Iris pigment epithelial cell (primary cell): ENCODE measurements at places on chromosomes 6 and 20.
A peak's percentile ranks its signal among the peaks of the same experiment; 100 is the strongest.

- DNase-seq: peak; percentile 84
These were observed 39.7 kb downstream of the ANKEF1 start for GRCh38 chr20:10074513-10074912.

- no peak for DNase-seq
These were observed 5.7 kb downstream of the SIM1 start for GRCh38 chr6:100458841-100459591.

DNA sequence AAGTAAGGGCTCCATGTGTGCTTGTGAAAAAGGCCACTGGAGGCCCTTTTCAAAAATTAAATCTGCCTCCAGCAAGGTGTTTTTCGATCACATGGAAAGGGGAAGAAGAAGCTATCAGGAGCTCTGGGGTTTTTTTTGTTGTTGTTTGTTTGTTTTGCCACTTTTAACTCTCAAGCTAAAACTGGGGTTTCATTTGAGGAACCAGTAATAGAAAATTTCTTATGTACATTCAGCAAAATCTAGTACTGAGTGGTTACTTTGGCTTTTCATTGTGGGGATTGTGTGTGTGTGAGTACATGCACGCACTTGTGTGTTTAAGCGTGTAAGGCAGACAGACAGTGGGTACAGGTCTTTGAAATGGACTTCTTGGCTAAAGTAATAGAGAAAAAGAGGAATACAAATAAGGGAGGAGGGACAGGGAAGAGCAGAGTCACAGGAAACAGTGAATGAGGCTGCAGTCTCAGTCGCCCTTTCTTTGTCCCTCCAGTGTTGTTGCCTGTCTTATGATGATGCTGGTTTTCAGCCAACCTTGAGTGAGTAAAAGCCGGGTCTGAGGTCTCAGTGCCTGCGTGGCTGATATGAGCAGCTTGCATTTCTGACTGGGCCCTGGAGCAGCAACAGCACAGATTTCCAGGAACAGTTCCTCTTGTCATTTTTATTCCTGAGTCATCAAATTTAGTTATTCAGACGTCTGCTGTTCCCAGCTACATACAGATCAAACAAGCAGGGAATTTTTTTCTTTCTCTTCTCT is 26.2 kb downstream of the SLC16A10 start:
- DNase-seq: peak; percentile 87

- no peak for DNase-seq
These were observed 49.2 kb downstream of the MRAP2 start for GRCh38 chr6:84082689-84083265.

DNA sequence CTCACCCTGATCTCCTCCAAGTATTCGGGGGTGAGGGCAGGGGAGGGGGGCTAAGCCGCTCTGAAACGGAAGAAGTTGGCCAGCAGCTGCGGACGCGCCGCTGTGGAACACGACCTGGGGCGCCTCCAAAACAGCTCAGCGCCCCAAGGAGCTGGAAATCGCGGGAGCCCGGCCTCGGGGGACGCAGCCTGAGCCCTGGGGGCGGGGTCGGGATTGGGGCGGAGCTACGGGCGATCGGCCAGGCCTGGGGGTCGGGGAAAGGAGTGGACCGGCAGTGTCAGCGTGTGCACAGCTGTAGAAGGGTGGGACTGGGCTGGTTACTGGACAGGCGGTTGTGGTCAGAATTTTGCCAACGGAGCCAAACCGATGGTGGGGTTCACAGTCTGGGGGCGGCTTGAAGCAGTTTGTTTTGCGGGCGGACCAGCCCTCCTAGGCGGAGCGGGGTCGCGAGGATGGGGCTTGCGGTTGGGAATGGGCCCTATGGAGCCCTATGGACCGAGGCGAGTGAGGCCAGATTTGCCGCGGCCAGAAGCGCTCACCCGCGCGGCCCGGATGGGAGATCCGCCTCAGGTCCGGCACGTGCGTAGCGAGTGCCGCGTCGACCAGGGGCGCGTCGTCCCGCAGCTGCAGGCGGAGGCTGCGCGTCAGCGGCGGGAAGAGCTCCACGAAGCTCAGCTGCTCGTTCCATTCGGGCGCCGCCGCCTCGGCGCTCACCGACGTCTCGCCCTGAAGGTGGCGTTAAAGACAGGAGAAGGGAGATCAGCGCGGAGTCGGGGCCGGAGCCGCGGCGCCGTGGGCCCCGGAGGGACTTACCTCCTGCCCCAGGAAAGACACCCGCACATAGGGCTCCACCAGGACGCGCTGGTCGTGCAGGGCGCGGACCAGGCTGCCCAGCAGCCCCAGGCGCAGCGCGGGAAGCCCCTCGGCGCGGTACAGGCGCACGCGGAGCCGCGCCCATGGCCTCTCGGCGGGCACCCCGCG is 14.3 kb upstream of the SPAG4 start:
- DNase-seq: peak; percentile 76

DNA sequence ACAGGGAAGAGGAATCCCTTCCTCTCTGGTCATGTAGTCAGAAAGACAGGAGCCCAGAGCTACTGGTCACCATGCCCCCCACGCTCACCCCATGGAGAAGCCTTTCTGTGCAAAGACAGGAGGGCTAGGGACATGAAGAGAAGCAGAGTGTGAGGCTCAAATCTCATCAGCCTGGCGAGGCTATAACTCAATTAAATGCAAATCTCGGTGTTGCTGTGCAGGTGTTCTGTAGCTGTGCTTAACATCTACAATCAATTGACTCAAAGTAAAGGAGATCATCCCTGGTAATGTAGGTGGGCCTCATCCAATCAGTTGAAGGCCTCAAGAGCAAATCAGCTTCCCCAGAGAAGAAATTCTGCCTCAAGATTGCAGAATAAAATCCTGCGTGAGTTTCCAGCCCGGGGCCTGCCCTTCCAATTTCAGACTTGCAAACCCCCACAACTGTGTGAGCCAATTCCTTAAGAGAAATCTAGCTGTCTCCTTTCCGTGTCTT is 64.4 kb downstream of the CHMP4B start:
- no peak for DNase-seq

GRCh38 chr6:25907475-25908014 is 22.9 kb downstream of the SLC17A2 start:
- no peak for DNase-seq

GRCh38 chr6:162871966-162872365 is 144.2 kb downstream of the PACRG start:
- no peak for DNase-seq
